Stomach (tissue), 19 donors: ENCODE measurements at places on chromosomes 2 and 18. TPM values are rescaled to one million over a fixed set of nuclear protein-coding genes. Genes with fewer than 3 reads are reported as not detected.

DNA sequence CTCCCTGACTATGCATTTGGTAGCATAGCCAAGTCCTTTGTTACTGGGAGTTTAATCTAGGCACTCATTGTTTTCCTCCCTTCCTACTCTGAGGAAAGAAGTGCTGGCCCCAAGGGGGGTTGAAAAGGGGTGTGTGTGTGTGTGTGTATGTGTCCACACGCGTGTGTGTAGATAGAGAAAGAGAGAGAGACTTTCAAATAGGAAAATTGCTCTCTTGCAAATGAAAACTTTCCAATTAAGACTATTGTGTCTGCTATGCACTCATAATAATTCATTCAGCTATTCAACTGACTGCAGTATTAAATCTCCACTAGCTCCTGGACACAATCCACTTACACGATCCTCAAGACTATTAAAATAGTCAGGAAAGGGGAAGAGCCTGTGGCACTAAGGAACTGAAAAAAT is 92.9 kb upstream of the CSRNP3 start:
- H3K27me3 ChIP-seq, result no peaks in the 10 kb centered on the region
- no peaks in the 10 kb centered on the region for H3K36me3 ChIP-seq
- no peak for DNase-seq
- no peaks in the 10 kb centered on the region for H3K4me1 ChIP-seq

DNA sequence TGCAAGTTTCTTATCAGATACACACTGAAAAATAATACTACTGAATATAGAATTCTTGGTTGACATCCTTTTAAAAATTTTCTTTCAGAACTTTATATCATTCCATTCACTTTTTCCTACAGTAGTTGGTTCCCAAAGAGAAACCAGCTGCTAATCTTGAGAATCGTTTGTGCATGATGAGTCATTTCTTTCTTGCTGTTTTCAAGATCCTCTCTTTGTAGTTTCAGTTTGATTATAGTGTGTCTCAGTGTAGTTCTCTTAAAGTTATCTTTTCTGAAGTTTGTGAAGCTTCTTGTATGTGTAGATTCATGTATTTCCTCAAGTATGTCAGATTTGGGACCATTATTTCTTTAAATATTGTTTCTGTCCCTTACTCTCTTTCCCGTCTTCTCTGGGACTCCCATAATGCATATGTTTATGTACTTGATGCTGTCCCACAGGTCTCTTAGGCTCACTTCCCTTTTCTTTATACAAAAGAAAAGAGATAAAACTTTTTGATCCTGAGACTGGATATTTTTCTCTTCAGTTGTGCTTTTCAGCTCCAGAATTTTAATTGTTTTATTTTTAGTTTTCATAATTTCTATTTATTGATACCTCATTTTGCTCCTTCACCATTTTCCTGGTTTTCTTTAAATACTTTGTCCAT is 801.0 kb downstream of the TDRD15 start:
- no peaks in the 10 kb centered on the region for H3K4me1 ChIP-seq
- H3K27ac ChIP-seq, result no peak overlapping the region

DNA sequence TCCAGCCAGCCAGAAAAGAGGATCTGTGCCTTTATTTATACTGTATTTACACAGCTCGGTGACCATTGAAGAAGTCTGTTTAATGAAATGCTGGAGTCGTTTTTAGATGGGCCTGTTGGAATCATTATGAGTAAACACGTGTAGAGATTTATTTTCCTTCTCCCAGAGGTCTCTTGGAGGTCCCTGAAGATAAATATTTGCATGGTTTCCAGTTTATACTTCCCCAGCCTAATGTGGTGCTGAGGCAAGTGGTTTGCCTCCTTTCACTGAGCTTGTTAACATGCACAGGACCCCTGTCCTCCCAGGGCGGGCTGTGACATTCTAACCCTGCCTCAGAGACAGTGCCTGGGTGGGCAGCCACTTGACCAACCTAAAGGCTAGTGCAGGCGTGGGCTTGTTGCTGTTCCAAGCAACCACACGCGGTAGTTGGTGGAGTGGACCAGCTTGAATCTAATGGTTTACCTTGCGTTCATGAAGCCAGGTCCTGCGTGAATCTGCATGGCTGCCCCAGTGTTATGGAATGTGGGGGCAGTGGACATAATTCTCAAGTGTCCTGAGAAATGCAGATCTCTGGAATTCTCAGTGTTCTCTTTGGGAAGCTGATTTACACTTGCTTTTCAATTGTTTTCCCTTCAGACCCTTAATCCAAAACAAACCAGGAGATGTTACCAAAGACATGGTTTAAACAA is 130.2 kb upstream of the DLX2 start:
- H3K27me3 ChIP-seq, result no peaks in the 10 kb centered on the region
- peak overlapping the region; percentile 1 for H3K27ac ChIP-seq
- no peaks in the 10 kb centered on the region for H3K36me3 ChIP-seq
- H3K4me1 ChIP-seq, result peaks cover 74% of the 10 kb centered on the region

DNA sequence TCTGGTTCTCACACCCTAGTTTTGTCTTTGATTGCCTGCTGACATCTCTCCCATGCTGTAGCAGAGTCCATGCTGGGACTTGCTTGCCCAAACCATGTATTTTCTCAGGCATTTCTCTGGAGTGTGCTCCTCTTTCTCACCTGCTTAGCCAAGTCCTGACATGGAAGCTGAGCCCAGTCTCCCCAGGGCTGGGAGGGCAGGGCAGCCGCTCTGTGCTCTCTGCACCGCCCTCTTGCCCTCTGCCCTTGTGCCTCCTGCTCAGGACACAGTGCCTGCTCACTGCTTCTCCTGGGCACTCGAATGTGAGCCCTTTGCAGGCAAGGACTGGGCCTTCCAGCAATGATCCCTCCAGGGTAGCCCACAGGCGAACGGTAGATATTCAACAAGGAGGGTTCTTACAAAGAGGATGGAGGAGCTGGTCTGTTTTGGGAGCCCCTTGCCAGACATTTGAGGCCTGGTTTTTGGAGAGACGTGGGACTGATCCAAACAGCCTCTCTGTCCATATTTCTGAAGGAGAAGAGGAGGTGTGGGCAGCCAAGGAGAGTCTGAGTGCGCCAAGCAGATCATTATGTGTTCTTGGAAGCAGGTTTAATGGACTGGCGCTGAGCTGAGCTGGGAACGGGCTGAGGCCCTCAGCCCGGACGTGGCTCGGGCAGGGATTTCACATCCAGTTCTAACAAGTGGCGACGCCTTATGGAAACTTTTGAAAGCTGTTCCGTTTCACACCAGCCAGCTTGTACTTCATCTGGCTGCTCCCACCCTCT is 4.0 kb downstream of the SLC14A2 start:
- H3K27me3 ChIP-seq, result no peaks in the 10 kb centered on the region
- H3K27ac ChIP-seq, result no peak overlapping the region
- H3K4me3 ChIP-seq, result no peak overlapping the region

The COX7A2L gene
- total RNA-seq, result 80.5 TPM

GRCh38 chr18:37481072-37481471 is 84.5 kb downstream of the CELF4 start:
- no peak overlapping the region for H3K4me3 ChIP-seq
- H3K27ac ChIP-seq, result no peak overlapping the region
- H3K4me1 ChIP-seq, result peaks cover 6% of the 10 kb centered on the region
- no peaks in the 10 kb centered on the region for H3K36me3 ChIP-seq

The PUM2 gene
- 128 TPM for total RNA-seq

- no peak overlapping the region for H3K27ac ChIP-seq
- peaks cover 42% of the 10 kb centered on the region for H3K4me1 ChIP-seq
- H3K27me3 ChIP-seq, result no peaks in the 10 kb centered on the region
- no peak overlapping the region for H3K4me3 ChIP-seq
Observed at GRCh38 chr2:96950381-96951124, 35.8 kb downstream of the FAM178B start.

DNA sequence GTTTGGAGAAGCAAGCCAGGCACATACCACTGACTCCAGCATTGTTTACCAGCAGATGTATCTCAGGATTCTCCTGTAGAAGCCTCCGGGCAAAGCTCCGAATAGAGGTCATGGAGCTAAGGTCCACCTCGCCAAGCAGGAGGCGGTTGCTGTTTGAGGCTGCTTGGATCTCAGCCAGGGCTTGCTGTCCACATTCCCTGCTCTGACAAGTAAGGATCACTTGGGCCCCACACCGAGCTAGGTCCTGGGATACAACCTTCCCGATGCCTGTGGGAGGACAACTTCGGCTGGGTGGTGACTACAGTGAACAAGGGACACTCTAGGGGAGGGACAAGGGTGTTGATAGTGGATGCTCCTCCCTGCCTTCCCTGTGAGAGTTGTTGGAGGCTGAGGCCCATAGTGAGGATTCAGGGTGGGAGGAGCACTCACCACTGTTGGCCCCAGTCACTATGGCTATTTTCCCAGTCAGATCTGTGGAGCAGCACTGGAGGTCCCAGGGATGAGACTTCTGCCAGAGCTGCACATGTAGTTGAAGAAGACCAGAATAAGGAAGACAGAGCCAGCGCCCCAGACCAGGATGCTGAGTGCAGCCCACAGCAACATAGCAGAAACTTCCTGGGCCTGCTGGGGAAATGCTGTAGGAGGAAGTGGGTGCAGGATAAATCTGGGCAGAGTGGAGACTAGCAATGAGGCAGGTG is 8.3 kb downstream of the C2orf81 start:
- H3K27ac ChIP-seq, result peak overlapping the region; percentile 68
- peak overlapping the region; percentile 55 for H3K4me3 ChIP-seq
- peak; percentile 73 for DNase-seq
- peaks cover 8% of the 10 kb centered on the region for H3K27me3 ChIP-seq

DNA sequence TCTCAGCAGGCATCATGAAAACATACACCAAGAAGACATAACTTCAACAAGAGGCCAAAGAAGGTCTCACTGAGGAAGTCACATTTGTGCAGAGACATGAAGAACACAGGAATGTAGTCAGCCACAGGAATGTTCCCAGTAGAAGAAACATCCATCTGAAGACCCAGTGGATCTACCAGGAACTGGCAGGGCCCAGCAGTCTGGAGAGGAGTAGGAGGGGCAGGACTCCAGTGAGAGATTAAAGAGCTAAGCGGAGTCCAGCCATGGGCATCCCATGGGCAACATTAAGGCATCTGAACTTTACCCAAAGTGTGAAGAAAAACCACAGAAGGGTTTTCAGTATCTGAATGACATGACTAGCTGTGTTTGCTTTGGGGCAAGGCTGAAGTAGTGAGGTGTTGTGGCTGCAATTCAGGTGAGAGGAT is 103.1 kb downstream of the UPP2 start:
- no peaks in the 10 kb centered on the region for H3K4me1 ChIP-seq
- H3K27me3 ChIP-seq, result no peaks in the 10 kb centered on the region
- no peak for DNase-seq
- no peaks in the 10 kb centered on the region for H3K36me3 ChIP-seq
- no peak overlapping the region for H3K27ac ChIP-seq

GRCh38 chr2:73494031-73494430 is 108.4 kb downstream of the ALMS1 start:
- peaks cover 29% of the 10 kb centered on the region for H3K36me3 ChIP-seq
- no peak for DNase-seq
- H3K27ac ChIP-seq, result no peak overlapping the region
- H3K27me3 ChIP-seq, result no peaks in the 10 kb centered on the region

DNA sequence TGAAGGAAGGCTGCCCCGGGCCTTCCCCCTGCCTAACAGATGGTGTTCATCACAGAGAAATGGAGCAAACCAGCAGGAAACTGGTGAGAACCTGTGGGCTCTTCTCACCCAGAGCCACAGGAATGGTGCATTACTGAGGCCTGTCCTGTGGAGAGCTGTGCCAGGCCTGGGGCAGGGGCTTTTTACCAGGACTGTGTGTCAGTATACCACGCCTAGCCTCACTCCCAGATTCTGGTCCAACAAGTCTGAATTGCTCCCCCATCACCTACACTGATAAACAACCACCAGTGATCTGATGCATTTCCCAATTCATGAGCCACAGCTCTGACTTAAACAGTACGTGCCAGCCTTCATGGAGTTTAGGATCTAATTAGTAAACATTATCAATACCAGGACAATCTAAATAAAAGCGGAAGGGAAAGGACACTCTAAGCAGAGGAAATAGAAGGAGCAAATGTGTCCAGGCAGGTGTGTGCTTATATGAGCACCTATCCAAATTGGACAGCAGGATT is 8.9 kb upstream of the DGUOK start:
- H3K36me3 ChIP-seq, result no peaks in the 10 kb centered on the region
- DNase-seq, result no peak
- no peaks in the 10 kb centered on the region for H3K27me3 ChIP-seq

DNA sequence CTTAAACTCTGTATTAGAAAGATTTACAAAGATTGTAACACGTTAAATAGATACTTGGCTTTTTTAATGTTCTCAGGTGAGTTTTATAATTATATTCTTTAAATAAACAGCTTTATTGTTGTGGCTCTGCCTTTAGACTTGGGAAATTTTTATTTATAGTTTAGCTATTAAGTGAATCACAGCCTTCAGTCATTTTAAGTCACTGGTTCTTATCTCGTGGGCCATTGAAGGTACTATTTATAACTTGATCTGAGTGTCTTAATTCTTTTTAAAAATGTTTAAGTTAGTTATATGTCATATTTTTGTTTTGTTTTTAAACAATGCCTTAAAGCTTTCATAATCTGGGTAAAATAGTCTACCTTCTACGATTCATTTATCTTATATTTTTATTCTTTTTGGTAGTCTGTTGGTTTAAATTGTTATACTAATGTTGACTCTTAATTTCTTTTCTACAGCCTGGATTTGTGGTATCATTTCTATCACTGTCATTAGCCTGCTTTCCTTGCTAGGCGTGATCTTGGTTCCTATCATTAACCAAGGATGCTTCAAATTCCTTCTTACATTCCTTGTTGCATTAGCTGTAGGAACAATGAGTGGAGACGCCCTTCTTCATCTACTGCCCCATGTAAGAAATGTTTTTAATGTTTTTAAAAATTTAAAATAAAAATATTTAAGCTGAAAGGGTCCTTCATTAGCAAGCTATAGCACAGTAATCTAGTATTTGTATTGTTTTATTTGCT is 49.3 kb downstream of the SLC39A10 start:
- no peaks in the 10 kb centered on the region for H3K4me1 ChIP-seq
- H3K36me3 ChIP-seq, result peaks cover 5% of the 10 kb centered on the region
- H3K4me3 ChIP-seq, result no peak overlapping the region

- no peaks in the 10 kb centered on the region for H3K36me3 ChIP-seq
- H3K27ac ChIP-seq, result peak overlapping the region; percentile 47
- DNase-seq, result peak; percentile 95
Observed at GRCh38 chr2:227406177-227407031, 18.7 kb upstream of the SCYGR1 start.

The LYPD1 gene
- 8.4 TPM for total RNA-seq

DNA sequence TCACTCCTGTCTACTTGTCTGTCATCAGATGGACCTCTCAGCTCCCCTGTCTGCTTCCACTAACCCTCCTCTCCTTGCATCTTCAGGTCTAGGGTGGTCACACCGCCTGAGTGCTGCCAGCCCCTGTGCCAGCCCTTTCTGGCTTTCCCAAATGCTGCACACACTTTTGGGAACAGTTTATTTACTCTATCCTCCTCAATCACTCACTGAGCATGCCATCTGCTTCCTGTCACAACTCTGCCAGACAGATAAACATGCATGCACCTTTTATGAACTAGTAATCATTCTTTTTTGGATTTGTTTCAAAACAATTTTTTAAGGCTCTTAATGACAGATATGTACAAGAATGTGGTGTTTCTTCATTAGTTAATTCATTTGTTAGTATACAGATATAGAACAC is 56.3 kb upstream of the CCDC195 start:
- H3K36me3 ChIP-seq, result peaks cover 46% of the 10 kb centered on the region
- no peaks in the 10 kb centered on the region for H3K4me1 ChIP-seq
- H3K27ac ChIP-seq, result no peak overlapping the region
- no peak for DNase-seq

The TCF7L1 gene
- total RNA-seq, result 0.45 TPM

- DNase-seq, result no peak
- H3K4me1 ChIP-seq, result peaks cover 14% of the 10 kb centered on the region
- no peak overlapping the region for H3K27ac ChIP-seq
- no peak overlapping the region for H3K4me3 ChIP-seq
- no peaks in the 10 kb centered on the region for H3K36me3 ChIP-seq
Observed at GRCh38 chr2:102296449-102296848, 14.9 kb upstream of the IL1RL1 start.
